ENCODE measurements at places on chromosomes 3 and 15.

- no peak for DNase-seq
Observed at GRCh38 chr3:127962937-127963336, 47.9 kb downstream of the KBTBD12 start.

DNA sequence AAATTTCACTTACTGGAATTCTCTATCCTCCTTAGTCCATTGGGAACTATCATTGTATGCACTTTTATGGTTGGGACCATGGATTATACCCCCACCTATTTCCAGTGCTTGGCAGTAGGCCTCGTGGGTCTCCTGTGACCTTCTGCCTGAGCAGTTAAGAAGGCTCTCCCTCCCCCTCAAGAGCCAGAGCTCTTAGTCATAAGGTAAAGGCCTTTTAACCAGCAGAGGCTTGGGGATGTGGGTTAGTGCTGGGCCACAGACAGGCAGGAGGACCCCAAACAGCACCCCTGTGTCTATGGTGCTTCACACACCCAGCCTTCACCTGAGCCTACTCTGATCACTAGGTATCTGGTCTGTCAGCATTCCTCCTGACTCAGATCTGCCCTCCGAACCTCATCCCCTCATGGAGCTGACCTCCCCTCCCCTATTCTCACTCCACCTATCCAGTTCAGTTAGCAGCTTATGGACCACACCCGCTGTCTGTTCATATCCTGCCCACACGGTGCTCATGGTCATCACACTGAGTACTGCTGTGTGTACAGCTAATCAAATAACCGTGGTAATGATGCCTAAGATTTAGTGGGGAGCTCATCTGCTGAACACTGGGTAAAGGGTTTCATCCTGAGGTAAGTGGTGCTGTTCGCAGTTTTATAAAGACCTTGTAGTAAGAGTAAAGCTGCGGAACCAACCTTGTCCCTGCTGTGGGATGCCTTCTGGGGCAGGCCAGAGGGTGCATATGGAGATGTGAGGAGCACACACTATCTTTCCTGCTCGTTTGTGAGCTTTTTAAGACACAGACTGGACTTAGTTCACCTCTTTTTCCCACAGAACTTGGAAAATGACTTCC, 40.9 kb downstream of the KLHL18 start:
- no peak for DNase-seq

DNA sequence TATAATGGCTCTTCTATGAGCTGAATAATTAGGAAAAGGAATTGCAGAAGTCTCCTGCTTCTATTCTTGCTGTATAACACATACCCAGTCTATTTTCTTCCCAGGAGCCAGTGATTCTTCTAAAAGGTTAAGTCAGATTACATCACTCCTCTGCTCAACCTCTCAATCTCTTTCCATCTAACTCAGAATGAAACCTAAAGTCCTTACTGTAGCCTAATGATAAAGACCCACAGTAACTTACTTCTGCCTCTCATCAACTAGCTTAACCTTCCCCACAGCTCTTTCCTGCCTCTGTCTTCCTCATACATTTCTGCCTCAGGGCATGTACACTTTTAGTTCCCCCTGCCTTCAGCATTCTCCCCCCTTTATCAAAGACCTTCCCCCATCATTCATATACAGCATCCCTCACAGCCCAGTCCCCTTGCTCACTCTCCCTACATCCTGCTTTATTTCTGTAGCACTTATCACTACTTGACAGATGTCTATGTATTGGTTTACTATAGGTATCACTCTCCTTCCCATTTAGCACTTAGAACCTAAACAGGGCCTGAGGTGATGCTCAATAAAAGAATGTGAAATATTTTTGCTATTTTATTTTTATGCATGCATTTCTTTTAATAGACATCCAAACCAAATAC, 28.5 kb upstream of the CMTM6 start:
- no peak for DNase-seq

DNA sequence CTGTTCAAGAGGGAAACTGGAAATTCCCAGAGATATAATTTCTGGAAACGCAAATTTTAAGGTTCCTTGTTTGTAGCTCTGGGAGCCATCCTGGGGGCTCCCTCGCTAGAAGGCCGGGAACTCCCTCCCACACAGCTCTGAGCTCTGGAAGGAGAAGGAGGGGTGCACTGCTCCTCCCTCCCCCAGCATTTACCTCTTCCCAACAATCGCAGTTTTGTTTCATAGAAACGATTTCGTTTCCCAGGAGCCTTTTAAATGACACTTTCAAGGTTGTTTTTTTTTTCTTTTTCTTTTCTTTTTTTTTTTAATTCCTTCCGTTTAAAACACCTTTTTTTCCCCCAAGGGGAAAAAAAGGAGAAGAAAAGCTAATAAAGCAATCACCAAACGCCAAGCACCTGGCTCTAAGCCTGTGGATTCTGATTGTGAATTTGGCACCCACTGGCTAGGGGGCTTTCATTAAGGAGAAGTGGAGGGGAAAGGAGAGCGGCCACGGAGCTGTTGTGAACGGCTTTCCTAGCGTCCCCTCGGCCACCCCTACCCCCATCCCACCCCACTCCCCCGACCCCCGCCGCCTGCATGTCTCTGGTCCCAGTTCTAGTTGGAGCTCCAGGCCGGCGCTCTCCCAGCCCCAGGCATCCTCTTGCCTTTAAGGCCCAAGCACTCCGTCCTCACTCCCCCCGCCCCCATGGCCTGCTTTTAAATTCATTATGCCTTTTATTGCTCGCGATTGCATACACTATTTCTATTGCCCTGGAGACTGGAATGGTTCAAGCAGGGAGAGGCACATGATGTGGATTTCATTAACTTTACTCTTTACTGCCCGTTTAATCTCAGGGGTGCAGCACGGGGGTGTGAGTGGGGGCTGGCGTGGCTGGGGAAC, 13.6 kb upstream of the CCDC33 start:
- no peak for DNase-seq

DNA sequence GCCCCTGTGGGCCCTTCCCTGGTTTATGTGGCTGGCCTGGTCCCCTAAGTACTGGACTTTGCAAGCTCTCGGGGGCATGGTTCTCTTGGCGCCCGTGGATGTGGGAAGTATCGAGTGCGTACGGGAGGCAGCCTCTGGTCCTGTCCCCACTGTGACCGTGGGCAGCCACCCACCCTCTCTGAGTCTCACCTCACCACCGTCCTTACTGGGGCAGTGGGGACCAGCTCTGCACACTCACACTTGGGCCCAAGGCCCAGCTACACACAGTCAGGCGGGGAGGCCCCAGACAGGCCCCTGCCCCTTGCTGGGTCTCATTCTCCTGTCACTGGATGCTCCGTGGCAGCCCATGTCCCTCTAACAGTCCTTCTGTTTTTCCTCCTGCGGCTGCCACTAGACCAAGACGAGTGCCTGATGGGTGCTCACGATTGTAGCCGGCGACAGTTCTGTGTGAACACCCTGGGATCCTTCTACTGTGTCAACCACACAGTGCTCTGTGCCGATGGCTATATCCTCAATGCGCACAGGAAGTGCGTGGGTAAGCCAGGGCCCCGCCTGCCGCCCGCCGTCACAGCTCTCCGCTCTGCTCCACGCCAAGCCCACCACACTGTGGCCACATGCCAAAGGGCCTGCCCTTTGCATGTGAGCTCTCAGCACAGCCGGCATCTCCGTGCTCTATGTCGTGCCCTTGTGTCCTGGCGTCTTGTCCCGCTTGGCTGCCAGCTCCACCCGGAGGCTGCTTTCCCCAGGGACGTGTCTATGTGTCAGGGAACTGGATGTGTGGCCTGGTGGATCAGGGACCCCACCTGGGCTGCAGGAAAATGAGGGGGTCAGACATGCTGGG, 72.7 kb downstream of the FBLN2 start:
- DNase-seq = no peak

DNA sequence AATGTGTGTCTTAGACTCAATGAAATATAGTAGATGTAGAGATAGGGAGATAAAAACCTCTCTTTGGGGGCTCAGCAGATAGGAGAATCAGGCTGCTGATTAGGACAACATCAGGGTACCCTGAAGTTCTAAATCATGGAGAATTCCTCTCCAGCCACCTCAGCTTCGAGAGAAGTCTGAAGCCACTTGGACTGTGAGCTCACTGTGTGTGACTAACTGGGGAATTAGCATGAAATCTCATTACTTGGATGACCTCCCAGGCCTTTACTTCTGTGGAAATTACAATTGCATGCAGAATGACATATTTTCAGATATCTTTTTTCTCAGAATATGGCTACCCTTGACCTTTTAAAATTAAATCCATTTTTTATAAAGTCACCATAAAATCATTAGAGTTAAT, 128.0 kb upstream of the MRPL3 start:
- DNase-seq = no peak

DNA sequence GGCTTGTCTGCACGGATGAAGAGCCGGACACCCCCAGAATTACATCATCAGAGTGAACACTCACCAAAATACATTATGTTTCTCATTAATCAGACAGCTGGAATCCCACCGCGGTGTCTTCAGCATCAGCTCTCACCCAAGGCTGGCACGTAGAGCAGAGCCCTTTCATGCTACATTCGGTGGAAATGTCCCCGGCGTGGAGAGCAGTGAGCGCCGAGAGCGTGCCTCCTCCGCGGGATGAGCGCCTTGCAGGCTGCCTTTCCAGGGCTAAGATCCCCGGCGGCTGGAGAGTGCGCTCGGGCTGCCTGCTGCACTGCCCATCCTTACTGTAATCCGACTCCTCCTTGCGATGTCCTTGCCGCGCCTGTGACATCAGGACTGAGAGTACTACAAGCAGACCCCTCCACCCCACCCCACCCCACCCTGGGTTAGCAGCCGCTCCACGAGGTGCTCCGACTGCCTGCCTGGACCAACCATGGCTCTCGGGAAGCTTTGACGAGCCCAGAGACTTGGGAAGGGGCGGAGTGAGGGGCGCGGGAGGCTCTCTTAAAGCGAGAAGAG, at the start of gene ZNF385D:
Gene ZNF385D (minus strand): TSS at position 380 of the 561 bp plus-strand sequence. CDS start 294 bp downstream, at position 86.
- DNase-seq = no peak

GRCh38 chr15:85832394-85832793, 37.7 kb upstream of the KLHL25 start:
- DNase-seq = no peak

- DNase-seq = no peak
Observed at GRCh38 chr15:92429378-92430068, 35.8 kb downstream of the ST8SIA2 start.
